ENCODE measurements at places on chromosomes 12 and 14.

DNA sequence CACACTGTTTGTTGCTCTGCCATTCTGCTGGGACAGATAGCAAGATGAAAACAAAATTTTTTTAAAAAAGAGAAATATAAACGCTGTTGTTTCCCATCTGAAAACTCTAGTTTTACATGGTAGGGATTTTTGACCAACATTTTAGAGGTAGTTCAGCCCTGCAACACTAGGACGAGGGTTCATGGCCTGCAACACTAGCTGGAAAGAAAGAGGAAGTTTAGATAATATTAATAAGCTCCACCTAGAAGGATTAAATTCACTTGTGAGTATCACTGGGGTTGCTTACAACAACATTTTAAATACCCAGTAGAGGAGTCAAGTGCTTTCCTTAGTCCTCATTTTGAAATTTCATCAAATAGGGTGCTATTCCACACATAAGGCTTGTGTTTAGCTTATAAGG is 68.2 kb downstream of the SRGAP1 start:
- no peak for DNase-seq

- no peak for DNase-seq
Measured at GRCh38 chr12:9971181-9971580, at the start of gene CLEC12A. Gene CLEC12A, plus strand, starts transcription at chr12:9971409. Its CDS starts 188 bp downstream, at chr12:9971597.

DNA sequence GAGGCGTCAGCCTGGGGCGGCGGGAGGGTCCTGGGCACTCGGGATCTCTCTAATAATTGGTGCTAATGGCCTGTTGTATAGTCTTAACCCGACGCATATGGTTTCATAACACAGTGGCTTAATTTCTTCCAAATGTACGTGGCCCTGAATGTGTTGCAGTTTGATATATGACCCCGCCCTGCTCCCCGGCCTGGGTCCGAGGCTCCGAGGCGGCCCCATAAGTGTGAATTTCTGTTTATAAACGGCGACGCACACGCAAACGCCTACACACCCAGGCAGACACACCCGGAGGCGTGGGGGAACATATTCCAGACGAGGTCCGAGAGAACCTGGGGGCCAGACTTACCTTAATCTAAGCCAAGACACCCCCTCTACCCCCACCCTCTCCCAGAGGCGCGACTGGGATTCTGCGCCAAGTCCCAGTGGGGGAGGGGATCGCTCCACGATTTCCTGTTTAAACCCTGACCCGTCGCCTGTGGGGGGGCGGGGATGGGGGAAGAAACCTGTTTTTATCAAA is 9.7 kb upstream of the HOXC6 start:
- no peak for DNase-seq

GRCh38 chr12:2234091-2234490 is 181.3 kb downstream of the CACNA1C start:
- no peak for DNase-seq

GRCh38 chr12:118841588-118841987 is 139.8 kb upstream of the SRRM4 start:
- no peak for DNase-seq

DNA sequence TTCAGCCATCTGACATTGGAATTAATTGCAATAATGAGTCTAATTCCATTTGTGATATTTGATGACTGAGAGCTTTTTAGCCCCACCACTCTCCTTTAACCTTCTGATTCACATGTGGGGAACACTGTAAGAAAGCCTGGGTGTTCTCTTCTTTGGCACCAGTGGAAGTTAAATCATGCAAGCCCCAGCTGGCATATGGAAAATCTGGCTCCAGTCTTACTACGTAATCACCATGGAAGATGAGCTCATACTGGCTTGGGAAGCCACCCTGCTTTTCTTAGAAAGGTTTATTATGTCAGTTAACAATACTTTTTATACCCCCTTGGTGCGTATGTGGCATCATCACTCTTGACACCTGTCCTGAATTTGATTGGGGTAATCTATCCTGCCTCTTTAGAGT is 479.3 kb downstream of the SLC16A7 start:
- no peak for DNase-seq

DNA sequence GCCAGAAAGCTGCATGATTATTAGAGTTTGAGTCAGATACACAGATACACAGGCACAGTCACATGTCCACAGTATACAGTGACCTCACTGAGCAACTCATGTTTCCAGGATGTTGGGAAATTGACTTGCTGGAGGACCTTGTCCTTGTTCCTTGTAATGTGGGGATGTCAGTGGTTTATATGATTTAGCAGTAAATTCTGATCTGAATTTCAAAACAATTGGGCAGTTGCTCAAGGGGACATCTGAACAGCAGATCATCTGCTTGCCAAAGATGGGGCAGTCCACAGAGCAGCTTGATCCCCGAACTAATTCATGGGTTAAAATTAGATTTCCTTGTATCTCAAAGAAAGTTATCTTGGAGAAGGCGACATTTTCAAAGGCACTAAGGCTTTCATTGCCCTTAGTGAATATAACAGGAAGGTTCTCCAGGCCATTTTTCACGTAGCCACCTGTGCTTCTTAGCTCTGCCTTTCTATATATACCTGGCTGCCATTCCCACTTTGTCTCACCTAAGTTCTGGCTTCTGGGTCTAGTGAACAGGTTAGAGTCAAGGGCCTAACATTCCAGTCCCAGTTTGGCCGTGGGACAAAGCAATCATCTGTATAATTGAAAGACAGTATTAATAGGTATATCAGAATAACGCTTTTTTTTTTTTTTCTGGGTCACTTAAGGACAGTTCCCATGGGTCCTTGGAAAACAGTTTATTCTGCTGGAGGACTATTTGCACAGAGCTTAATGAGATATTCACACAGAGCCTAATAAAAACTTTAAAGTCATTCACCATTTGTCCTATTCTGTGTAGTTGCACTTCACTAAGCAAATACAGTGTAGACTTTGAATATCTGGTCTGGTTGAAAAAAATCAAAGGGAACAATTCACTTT is 64.9 kb upstream of the STRN3 start:
- DNase-seq: no peak

Data from NCI-H1930 (cell line).